ENCODE measurements at places on chromosomes 7 and 10. TPM values are rescaled to one million over a fixed set of nuclear protein-coding genes. Genes with fewer than 3 reads are reported as not detected.

DNA sequence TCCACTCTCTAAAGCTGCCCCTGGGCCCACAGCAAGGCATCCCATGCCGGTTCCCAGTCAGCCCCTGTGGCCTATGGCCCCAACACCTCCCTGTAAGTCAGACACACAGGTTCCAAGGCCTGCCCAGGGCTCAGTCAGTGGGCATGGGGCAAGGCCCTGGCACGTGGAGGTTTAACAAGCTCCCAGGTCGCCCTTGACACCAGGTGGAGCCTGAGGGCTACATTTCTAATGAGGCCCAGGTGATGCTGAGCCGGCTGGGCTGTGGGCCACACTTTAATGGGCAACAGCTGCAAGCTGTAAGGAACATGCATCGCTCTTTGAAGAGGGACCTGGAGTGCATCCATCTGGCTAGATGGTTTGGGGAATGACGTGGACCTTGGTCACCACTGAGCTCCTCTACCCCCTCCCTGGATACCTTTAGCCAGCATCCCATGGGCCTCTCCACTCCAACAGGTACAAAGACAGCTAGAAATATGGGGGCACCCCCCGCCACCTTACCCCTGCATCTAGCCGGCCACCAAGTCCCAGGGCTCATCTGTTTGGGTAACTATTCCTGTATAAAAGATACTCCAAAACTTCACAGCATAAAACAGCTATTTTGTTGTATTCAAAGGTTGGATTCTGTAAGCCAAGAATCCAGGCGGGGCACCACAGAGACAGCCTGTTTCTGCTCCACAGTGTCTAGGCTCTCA lies 122.5 kb downstream of the OAT start:
- H3K36me3 ChIP-seq: no peaks in the 10 kb centered on the region
- DNase-seq: no peak
- H3K27me3 ChIP-seq: no peaks in the 10 kb centered on the region
- H3K4me1 ChIP-seq: no peaks in the 10 kb centered on the region

DNA sequence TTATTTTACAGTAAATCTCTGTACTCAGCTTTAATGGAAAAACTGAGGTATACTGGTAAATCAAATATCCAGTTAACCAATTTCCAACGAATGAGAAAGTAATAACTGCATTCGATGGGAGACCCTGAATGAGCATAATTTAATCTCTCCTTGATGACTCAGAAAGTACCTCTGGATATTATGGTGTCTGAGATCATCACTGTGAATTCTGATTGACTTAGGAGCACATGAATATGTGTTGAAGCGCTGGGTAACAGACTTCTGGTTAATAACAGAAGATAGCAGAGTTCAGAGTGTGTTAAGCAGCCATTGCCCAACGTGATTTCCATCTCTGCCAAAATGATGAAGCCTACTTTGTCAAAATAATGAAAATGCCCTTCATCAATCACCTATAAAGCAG lies 116.6 kb downstream of the NRP1 start:
- H3K4me1 ChIP-seq: peaks cover 9% of the 10 kb centered on the region
- no peak overlapping the region for H3K27ac ChIP-seq
- H3K4me3 ChIP-seq: no peak overlapping the region
- H3K36me3 ChIP-seq: no peaks in the 10 kb centered on the region
- H3K27me3 ChIP-seq: no peaks in the 10 kb centered on the region
- no peak for DNase-seq

DNA sequence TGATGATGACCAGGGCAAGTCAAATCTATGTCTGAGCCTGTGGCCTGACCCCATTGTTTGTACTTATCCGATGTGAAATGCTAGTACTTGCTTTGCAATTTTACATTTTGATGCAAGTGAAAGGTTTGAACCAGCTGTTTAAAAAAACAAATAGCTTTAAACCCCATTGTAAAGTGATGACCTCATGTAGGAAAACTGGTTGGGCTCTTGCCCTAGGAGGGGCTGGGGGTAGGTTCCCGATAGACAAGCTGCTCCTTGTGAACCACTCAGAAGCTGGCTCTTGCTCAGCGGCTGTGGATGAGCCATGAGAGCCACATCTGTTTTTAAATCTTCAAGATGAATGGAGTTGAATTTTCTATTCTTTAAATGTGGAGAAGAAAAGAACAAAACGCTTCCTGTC lies 185.3 kb downstream of the WDR11 start:
- H3K36me3 ChIP-seq: no peaks in the 10 kb centered on the region
- H3K4me3 ChIP-seq: no peak overlapping the region
- H3K27ac ChIP-seq: no peak overlapping the region
- DNase-seq: peak; percentile 19
- H3K4me1 ChIP-seq: no peaks in the 10 kb centered on the region

- H3K27me3 ChIP-seq: no peaks in the 10 kb centered on the region
- H3K36me3 ChIP-seq: no peaks in the 10 kb centered on the region
- DNase-seq: no peak
- no peaks in the 10 kb centered on the region for H3K4me1 ChIP-seq
These were observed 149.3 kb downstream of the NXPH1 start for GRCh38 chr7:8582728-8583127.

DNA sequence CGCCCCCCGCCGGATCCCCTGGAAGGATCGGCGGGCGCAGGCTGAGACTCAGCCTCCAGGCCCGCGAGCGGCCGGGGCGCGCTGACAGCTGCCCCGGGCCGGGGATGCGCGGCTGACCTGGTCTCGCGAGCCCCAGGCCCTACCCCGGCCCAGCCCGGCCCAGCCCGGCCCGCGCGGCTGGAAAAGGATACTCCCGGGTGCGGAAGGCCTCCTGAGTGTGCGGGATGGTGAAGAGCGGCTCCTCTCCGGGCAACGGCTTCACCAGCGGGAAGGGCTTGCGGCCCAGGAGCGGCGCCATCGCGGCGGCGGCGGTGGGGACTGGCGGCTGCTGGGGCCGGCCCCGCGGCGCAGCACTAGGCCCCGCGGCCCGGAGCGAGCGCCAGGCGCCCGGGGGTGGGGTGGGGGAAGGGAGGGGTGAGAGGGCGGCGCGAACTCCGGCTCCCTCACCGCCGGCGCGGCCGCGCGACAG lies 423 bp downstream of the BAZ1B start:
- no peaks in the 10 kb centered on the region for H3K27me3 ChIP-seq
- peak overlapping the region; percentile 84 for H3K4me3 ChIP-seq
- peaks cover 34% of the 10 kb centered on the region for H3K4me1 ChIP-seq
- H3K36me3 ChIP-seq: no peaks in the 10 kb centered on the region

GRCh38 chr7:99258501-99258900 lies 14.1 kb upstream of the MYH16 start:
- H3K27me3 ChIP-seq: no peaks in the 10 kb centered on the region
- no peak overlapping the region for H3K27ac ChIP-seq
- no peaks in the 10 kb centered on the region for H3K4me1 ChIP-seq
- no peaks in the 10 kb centered on the region for H3K36me3 ChIP-seq

The KCNH2 gene
- 0.81 TPM for total RNA-seq

The LIPJ gene
- total RNA-seq: not detected

The TDRD1 gene
- not detected for total RNA-seq
